Colonic mucosa (tissue), 4 donors: ENCODE measurements at places on chromosomes 7 and 10. TPM values are rescaled to one million over a fixed set of nuclear protein-coding genes. Genes with fewer than 3 reads are reported as not detected.

DNA sequence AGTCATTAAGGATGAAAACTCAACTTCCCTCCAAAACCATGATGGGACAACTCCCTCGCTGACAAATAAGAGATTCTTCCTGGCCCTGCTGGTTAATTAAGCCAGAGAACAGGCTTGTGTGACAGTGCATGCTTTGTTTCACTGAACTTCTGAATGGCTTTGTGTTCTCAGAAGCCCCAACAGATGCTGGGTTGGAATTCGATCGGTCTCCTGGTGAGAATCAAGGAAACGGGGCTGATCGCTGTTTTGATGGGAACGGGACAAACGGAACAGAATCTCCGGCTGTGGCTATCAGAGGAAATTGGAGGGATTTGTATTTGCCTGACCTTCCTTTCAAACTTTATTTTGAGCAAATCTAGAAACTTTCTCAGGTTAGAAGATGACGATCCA lies 145.0 kb downstream of the RNF216 start:
- DNase-seq = no peak

MYH16 gene
- not detected for total RNA-seq

DNA sequence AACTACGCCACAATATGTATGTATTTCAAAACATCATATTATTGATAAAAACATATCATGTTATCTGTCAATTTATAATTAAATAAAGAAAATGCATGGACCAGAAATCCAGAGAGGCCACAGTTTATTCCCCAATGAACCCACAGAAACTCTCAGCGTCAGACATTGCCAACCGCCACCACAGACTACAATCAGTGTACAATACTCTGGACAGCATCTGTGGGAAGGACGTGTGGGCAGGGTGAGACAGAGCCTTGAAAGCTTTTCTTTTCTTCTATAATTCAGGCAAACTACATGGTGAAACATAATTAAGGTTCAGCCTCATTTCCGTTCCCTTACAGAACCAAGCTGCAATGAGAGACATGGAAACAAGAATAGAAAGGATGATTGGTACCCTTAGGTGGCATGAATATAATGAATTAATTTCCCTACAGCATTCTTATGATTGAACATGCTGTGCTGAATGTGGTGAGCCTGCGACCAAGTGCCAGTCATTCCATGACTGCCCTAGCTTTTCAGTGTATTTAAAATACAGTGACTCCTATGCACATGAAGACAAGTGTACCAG lies 909.3 kb downstream of the SORCS1 start:
- DNase-seq = no peak

DNA sequence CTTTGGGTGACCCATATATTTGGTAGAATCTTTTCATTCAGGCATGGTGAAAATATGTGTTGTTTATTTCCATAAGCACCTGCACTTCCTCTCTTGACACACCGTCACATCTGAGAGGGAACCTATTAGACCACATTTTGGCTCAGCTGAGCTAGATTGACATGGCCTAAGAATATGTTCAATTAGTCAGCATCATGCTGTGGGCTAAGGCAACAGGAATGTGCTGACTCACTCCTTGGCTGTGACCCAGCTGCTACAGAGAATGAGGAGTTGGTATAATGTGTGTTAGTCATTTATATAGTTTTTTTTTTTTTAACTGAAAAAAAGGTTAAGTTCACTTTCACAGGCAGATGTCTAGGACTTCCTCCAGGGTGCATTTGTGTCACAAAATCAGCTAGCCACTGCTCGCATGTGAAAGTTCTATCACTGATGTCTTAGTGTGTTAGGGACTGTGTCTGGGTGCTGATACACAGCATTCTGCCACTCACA lies 180.6 kb downstream of the SEMA3E start:
- peak; percentile 54 for DNase-seq

DNA sequence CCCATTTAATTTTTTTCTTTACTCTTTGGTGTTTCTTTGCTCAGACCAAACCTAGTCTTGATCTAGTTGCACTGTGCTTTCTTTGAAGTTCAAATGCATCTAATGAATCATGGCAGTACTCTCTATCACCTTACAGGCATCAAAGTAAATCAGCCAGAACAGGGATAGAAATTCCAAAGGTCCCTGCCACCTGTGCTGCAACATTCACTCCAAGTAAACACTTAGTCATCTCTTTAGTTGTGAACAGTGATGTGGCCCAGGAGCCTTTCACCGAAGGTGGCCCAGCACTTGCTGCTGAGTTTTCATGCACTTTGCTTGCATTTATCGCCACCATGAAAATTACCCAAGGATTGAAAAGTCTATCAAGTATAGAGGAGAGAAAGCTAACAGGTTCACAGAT lies 314.1 kb upstream of the ETV1 start:
- DNase-seq = no peak
